Karpas-422 (cell line): ENCODE measurements at places on chromosomes 5 and 9.
A peak's percentile ranks its signal among the peaks of the same experiment; 100 is the strongest.

DNA sequence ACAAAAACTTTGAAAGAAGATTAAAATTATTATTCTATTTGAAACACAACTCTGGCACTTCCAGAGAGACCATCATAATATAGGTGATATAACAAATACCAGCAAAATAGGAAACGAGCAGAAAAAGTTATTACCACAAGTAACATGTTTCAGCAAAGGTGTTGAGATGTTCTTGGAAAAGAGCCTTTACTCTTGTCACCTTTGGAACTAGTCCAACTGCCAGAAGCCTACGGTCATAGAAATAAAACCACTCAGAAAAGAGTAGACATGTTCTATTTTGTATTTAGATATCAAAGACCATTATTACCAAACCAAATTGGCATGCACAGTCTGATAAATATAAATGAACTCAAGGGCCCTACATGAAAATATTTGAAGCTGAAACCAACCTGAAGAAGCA, 145.0 kb upstream of the DMAC1 start:
- DNase-seq = no peak

GRCh38 chr9:15068261-15068660, 158.0 kb upstream of the FREM1 start:
- DNase-seq = no peak

- DNase-seq = peak; percentile 6
These were observed 21.2 kb downstream of the RASEF start for GRCh38 chr9:83041771-83042170.

DNA sequence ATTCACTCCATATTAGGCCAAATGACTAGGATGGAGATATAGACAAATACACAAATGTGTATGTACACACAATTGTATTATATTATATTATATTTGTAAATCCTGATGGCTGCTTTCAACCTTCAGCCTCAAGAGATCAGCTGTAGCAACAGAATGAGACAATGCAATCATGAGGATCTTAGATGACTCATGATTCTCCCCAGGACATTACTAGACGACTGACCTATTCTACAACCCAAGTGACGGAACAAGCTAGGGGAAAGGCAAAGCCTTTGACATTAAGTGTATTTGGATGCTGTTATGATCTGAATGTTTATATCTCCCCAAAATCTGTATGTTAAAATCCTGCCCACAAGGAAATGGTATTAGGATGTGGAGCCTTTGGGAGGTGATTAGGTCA, 66.5 kb downstream of the COX7C start:
- DNase-seq = no peak

GRCh38 chr5:37839407-37840052, at the start of gene GDNF:
Gene GDNF (minus strand): TSS chr5:37840041. CDS start chr5:37834796, 5,245 bp downstream.
- no peak for DNase-seq

DNA sequence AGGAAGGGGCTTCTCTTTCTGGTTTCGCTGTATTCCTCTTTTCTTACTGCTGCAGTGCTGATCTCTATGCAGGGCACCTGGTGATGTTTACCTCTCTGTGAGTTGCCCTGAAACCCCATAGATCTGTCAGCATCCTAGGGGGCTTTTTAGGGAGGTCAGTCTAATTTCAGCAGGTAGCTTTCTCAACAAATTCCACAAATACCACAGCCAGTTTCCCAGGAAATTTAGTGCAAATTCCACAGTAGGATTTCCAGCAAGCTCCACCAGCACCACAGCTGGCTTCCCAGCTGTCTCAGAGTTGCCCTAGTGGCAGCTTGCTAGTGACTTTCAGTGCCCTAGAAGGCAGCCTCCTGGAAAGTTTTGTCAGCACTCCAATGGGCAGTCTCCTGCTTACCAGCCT, 379.1 kb upstream of the SMC2 start:
- no peak for DNase-seq

GRCh38 chr9:98416294-98417248, 161.1 kb upstream of the TBC1D2 start:
- DNase-seq = no peak

GRCh38 chr5:149616727-149617285, 35.5 kb downstream of the ARHGEF37 start:
- no peak for DNase-seq

DNA sequence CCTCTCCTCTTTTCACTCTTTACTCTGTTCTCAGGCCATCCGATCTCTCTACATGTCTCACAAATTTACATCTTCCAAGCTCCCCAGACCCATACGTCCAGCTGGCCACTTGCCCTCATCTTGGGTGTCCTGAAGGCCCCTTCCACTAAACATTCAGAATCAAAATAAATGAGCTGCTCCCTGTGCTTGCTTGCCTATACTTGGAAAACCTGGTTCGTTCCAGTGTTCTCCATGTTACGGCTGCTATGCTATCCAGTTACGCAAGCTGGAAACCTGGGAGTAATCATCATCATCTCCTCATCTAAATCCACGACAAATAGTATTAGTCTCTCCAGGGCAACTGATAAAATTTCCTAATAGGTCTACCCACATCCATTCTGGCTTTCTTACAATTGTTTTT, 165.0 kb upstream of the FBXL17 start:
- no peak for DNase-seq

DNA sequence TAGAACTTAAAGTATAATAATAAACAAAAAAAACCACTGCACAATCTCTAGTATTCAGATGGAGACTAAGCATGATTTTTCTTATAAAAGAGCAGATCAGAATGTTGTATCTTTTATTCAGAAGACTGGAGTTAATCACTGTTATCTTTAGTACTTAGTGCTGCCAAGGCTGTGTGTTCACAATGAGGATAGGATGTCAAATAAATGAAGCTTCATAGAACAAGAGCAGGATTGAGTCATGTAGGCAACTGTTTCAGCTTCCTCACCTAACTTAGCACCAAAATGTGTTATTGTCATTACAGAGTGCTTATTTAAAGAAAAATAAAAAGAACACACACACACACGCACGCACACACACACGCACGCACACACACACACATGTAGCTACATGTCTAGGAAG, 58.1 kb upstream of the CDKN2B start:
- no peak for DNase-seq

GRCh38 chr5:114312658-114313057, 49.2 kb upstream of the KCNN2 start:
- no peak for DNase-seq

DNA sequence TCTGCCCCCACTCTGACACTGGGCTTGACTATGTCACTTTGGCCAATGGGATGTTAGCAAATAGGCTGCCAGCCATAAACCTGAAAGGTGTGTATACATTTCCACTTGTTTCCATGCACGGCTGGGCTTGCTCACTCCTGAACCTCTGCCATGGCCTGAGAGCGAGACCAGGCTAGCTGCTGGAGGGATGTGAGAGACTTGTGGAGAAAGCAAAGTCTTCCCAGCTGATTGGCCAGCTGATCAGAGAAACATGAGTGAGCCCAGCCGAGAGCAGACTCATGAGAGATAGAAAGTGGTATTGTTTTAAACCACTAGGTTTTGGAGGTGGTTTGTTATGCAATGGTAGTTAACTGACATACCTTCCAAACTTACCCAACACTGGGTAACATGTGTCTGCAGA, 13.9 kb downstream of the FAM193B start:
- no peak for DNase-seq

- peak; percentile 23 for DNase-seq
These were observed 74.0 kb downstream of the GNAQ start for GRCh38 chr9:77957652-77958051.

DNA sequence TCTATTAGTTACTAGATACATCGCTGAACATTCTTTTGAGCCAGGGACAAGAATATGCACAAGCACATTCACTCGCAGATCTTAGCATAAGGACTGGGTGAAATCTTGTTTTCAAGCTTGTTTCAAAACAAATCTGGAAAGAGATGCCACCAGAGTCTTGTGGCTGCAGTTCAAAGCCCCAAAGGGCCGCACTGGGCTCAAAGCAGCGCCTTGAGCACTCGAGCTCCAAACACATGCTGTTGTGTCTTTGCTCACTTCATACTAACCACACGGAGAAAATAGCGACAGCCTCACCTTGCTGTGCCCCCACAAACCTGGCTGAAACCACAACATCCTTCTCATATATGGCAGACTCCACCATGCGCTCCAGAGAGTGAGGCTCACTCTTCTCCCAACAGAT, 34.2 kb upstream of the IL7R start:
- DNase-seq = no peak

DNA sequence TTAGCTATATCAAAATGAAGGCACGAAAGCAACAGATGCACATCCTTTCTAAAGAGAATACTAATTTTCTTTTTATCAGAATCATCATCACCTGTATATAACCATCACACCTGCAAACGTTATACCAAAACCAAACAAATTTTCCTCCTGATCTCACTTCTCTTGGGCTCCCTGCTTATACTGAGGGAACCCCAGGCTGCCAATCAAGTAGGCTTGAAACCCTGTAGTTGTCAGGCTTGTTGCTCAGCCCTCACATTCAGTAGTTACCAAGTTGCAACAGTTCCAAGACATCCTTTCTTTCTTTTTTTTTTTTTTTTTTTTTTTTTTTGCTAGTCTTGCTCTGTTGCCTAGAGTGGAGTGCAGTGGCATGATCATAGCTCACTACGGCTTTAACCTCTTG, 12.7 kb downstream of the STRBP start:
- no peak for DNase-seq

GRCh38 chr5:145666591-145666990, 168.6 kb downstream of the PRELID2 start:
- no peak for DNase-seq

GRCh38 chr5:83562791-83563557, 91.4 kb downstream of the VCAN start:
- no peak for DNase-seq
